ENCODE measurements at places on chromosomes 1 and 21. TPM values are rescaled to one million over a fixed set of nuclear protein-coding genes. Genes with fewer than 3 reads are reported as not detected.

GRCh38 chr1:242004751-242005495 lies 6.0 kb upstream of the MAP1LC3C start:
- no peak for DNase-seq

GRCh38 chr1:16420424-16421118 lies 16.7 kb downstream of the SPATA21 start:
- DNase-seq: no peak

DNA sequence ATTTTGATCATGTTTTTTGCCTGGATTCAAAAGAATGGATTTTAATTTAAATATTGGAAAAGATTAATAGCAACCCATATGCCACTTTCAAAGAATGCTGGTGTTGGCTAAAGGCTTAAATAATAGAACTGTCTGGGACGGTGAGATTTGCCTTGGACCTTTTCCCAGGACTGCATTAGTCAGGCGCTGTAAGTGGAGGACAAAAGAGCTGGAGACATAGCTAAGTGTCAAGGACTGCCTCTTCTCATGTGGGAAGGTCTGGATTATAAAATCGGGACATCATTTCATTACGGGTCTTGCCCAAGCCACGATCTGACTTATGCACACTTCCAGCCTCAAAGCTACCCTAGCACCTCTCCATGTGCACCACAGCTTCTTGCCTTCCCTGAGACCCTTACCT lies 458.5 kb upstream of the DEPDC1 start:
- peak; percentile 7 for DNase-seq

XKR8 gene
- 15.2 TPM for total RNA-seq

GRCh38 chr1:7898962-7899361 lies 41.7 kb downstream of the TNFRSF9 start:
- DNase-seq: no peak

SH2D1B gene
- not detected for total RNA-seq

GRCh38 chr1:41430582-41430981 lies 53.9 kb downstream of the EDN2 start:
- DNase-seq: no peak

- DNase-seq: no peak
These were observed 90.3 kb downstream of the DISP1 start for GRCh38 chr1:222905151-222905550.

- peak; percentile 76 for DNase-seq
These were observed 877 bp upstream of the SLX9 start for GRCh38 chr21:44938772-44939531.

DNA sequence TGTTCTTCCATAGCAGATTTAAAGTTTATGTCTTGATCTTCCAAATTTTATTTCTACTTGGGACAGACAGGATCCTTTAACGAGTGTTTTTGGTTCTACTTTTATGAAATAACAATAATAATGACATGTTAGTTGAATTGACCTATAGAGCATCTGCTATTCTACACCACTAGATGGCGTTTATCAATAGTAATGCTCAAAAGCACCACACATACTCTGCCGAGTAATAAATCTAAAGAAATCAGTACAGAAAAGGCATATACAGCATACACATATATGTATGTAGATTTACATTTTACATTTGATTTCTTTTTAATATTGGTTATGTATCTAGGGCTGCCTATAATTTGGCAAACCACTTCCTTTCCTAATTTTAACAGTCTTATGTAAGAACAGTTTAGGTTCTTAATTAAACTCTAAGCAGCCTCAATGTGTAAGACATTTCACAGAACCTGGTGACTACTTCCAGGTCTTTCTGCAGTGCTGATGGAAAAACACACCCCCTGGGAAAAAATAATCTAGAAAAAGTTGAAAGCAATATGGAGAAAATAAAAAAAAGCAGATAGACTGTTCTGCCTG lies 5.9 kb upstream of the SIPA1L2 start:
- DNase-seq: no peak

GRCh38 chr1:31954607-31955283 lies 16.6 kb upstream of the PTP4A2 start:
- peak; percentile 69 for DNase-seq

NFIA gene
- 86.3 TPM for total RNA-seq

DNA sequence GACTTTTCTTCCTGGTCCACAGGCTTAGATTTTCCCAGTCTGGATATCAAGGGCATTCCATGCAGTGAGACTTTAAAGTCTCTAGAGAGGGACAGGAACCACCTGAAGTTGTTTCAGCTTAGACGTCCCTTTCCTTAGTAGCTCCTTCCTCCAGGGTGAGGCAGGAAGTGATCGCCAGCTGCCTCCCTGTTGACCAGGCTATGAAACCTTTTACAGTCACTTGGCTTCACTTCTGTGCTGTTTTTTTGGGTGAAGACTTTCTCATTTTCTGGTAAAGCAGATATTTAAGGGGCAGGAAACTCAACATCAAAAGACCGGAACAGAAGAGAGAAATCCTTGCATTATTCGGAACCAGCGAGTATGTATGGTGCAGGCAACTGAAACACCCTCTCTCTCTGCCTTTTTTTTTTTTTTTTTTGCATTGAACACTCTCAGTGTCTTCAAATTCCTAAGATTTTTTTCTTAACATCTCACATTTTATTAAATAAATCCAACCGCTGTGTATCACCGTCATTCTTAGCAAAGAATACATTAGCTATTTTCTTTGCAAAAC lies 234.6 kb upstream of the IRF2BP2 start:
- DNase-seq: no peak
